Inflammatory macrophage treated with lipopolysaccharide for 4 hours (primary cell): ENCODE measurements at places on chromosomes 5 and 9.

DNA sequence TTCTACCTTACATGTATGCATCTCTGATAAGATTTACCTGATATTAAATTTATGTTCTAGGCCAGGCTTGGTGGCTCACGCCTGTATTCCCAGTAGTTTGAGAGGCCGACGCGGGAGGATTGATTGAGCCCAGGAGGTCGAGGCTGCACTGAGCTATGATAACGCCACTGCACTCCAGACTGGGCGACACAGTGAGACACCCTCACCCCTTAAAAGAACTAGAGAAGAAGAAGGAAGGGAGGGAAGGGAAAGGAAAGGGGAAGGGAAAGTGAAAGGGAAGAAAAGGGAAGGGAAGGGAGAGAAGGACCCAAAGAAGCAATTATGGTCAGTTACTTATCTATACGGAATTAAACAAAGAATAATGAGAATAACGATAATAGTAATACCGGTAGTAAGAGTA is 1.2 kb upstream of the RFK start:
- DNase-seq, result peak; percentile 70

DNA sequence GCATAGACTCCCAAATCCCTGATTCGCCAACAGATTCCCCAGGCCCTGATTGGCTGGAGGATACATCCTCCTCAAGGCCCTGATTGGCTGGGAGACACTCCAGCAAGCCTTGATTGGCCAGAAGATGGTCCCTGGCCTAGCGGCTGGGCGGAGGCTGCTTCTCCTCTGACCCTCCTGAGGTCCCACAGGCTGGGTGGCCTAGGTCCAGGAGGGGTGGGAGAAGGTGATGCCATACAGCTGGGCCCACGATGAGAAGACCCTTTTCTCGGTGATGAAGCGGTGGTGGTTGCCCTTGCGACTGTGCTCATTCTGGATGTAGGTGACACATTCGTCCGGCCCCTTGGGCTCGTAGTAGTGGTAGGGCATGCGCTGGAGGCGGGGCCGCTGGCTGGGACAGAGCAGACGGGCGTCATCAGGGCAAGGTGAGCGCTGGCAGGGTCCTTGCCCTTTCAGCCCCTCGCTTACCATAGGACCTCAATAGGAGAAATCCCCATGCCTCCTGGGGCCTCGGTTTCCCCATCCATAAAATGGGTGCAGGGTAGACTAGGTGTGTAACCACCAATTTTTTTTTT is 9.0 kb upstream of the AK1 start:
- DNase-seq, result no peak

DNA sequence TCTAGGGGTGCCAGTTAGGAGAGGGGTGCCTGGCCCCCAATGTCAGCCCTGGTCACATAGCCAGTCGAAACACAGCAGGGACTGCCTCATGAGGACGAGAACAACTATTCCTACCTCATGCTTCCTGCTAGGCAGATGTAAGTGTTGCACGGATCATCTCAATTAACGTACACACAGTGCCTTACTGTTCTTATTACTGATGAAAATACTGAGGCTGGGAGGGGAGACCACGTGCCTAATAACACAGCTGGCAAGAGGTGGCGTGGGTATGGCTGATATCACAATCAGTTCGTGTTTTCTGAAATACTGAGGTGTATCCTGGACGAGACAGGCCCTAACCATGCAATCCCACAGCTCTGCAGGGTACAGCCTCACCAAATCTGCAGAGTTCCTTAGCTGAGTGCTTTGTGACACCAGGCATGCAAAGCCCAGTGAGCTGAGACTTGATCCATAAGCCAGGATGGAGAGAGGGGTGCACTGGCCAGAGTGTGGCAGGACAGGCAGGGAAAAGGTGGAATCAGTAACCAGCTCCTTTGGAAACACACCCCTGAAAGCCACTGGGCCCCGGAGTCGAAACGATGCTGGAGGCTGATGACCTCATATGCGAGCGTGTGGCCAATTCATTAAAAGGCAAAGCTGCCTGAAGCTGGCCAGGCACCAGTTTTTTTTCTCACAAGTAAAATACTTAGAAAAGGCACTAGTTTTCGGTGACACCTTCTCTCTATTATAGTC is 63.9 kb downstream of the PRRT1B start:
- DNase-seq, result no peak

DNA sequence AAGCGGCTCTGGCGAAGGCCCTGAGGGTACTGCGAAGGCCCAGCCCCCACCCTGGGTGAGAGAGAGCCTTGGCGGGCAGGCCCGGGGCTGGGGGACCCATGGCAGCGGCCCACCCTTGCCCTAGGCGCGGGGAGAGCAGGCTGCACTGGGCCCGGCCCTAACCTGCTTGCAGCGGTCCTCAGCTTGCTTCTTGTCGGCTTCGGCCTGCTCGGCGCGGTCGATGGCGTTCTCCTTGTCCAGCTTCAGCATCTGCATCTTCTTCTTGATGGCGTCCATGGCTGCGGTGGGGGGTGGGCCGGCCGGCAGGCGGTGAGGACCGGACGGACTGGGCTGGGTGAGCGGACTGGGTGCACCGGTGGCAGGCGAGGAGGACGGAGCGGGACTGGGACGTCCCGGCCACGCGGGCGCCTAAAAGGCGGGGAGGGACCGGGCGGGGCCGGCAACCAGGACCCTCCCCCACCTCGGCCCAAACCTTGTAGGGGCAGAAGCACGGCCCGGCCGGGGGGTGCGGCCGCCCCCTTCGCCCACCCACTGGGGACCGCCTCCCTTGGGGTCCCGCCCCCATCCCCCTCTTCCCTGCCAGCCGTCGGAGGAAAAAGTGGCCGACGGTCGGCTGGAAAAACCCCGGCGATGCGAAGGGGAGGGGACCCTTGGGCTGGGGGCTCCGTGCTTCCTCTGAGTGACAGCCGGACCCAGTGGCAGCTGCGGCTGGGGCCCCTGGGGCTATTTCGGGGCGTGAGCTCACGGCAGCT is at the start of gene TPM2:
TPM2 (minus strand) TSS at position 384 of the 752 bp plus-strand sequence; CDS start at position 276, 108 bp downstream.
- DNase-seq, result no peak

- DNase-seq, result no peak
Measured at GRCh38 chr5:180575571-180575970, 15.7 kb downstream of the SCGB3A1 start.

DNA sequence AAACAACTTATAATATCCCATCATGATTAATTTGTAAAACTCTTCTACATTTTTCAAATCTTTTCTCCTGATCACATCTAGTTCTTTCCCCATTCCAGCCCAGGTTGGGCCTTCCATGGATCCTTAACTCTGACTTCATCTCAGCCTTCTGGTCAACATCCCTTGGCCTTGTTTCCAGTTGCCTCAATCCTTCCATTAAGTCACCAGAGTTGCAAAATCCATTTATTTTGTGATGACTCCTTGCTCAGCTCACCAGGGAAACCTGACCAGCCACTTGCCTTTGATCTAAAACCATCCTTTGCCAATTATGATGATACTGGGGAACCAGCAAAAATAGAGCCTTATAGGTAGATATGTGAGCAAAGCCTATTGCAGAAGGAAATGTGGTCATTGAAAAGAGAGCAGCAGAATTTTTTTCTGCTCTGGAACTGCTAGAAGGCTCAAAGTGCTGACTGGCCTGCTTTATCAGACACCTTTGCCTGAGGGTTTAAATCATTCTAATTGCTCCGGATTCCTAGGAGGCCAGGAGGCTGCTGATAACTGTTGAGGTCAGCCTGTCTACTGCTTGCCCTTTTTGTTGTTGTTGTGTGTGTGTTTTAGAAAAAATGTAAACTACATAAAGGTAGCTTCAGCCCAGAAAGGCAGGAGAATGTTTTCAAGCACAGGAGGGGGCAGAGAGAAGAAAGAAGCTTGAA is 512.2 kb upstream of the GRIA1 start:
- no peak for DNase-seq

GRCh38 chr5:176671890-176672747 is 24.8 kb downstream of the TSPAN17 start:
- no peak for DNase-seq

DNA sequence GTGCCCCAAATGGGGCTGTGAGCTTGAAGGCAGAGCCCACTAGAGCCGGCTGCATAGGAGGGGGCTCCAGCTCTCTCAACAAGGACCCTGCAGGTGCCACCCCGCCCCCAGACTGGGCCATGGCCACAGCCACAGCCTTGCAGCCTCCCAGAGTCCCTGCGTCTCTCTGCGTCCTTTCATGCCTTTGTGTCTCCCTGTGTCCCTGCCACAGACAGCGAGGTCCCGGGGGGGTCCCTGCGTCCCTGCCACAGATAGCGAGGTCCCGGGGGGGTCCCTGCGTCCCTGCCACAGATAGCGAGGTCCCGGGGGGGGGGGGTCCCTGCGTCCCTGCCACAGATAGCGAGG is 6.3 kb downstream of the NOXA1 start:
- DNase-seq, result no peak

- DNase-seq, result no peak
Measured at GRCh38 chr5:92850886-92851285, 730.1 kb downstream of the NR2F1-AS1 start.
